ENCODE measurements at places on chromosomes 16 and 17. TPM values are rescaled to one million over a fixed set of nuclear protein-coding genes. Genes with fewer than 3 reads are reported as not detected.

CD300H gene
- not detected for total RNA-seq

- H3K27me3 ChIP-seq: no peaks in the 10 kb centered on the region
- H3K36me3 ChIP-seq: no peaks in the 10 kb centered on the region
- H3K27ac ChIP-seq: no peak overlapping the region
- H3K4me3 ChIP-seq: no peak overlapping the region
Measured at GRCh38 chr16:64990101-64990500, 131.8 kb downstream of the CDH11 start.

ASGR2 gene
- total RNA-seq: 15.0 TPM

ZNF597 gene
- 2.3 TPM for total RNA-seq

SEPTIN1 gene
- 201 TPM for total RNA-seq
